ENCODE measurements at places on chromosomes 13 and 19.

DNA sequence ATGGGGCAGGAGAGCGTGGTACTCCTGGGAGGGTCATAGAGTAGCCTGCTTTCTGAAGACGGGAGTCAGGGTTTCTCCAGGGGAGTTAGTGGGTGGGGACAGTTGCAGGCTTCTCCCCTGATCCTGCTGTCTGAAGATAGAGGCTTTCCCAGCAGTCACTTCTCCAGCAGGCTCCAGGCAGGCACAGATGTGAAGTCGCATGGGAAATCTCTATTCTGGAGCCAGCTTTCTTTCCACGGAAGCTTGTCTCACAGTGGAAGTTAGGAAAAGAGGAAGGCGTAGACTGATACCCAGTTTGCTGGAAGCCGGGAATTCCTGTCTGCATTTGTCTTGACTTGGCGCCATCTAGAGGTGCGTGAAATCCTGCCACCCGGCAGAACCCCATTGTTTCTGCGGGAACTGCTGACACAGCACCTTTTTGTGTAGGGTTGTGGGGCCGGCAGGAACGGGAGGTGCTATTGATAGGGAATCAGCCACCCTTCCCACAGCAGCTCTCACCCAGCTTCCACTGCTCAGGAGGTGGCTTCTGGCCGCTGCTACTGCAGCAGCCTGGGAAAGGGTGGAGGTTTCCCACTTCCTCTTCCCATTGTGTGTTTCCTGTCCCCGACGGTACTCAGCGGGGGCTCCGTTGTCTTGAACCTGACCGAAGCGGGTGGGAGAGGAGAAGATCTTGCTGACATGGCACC is 28.5 kb upstream of the NPAS1 start:
- DNase-seq = peak; percentile 60

GRCh38 chr13:36115306-36115705 is 15.9 kb downstream of the DCLK1 start:
- DNase-seq = no peak

GRCh38 chr13:32905063-32905863 is 111.0 kb upstream of the KL start:
- no peak for DNase-seq

DNA sequence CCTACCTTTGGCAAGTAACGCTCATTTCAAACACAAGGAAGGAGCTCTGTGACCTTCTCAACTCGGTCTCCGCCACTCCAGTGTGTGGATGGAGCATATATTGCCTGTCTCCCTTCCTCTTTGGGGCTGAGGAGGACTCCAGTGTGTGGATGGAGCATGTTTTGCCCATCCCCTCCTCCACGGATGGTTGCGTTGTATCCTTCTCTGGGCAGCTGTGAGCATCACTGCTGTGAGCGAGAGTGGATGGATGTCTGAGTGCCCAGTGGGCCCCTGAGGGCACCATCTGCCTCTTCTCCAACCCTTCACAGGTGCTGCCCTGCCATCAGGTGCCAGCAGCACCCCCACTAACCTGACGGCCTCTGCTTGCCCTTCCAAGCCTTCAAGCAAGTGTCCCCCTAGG is 186.2 kb downstream of the TEX29 start:
- DNase-seq = no peak

DNA sequence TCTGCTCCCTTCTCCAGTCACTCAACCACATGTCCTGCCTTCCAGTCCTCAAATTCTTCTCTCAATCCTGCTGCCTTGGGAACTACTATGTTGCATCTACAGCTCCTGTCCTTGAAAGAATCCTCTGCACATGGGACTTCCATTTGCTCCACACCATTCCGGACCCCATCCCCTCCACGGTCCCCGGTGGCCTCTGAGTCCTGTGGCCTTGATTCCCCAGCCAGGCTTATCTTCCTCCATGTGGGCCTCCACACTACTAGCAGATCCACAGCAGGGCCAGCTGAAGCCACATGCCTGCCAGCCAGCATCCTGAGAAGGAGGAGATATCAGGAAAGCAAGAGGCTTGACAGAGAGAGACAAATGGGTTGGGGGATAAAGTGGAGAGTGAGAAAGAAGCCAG is 1323.8 kb downstream of the UQCRFS1 start:
- DNase-seq = no peak

DNA sequence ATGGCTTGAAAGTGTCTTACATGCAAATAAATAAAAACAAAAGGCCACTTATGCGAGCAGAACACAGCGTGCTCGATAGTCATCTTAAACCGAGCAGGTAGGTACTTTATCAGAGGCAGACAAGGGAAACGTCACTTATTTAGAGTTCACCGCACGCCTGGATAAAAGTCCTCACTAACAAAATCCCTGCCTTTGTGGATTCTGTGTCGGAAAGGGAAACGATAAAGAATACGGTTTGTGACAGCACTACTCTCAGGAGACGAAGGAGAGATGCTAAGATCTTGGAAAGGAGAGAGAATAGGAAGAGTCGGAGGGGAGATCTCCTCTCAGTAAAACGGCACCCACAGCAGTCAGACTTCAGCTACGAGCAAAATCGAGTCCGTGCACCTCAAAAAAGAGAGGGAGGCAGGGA is 581 bp downstream of the RCBTB1 start:
- DNase-seq = no peak

GRCh38 chr19:7348587-7349230 is at the start of gene ARHGEF18:
ARHGEF18 (plus strand) TSS chr19:7348937; CDS start chr19:7362891, 13,954 bp downstream.
- DNase-seq = no peak

GRCh38 chr19:50638600-50638999 is 1.1 kb downstream of the SYT3 start:
- no peak for DNase-seq

DNA sequence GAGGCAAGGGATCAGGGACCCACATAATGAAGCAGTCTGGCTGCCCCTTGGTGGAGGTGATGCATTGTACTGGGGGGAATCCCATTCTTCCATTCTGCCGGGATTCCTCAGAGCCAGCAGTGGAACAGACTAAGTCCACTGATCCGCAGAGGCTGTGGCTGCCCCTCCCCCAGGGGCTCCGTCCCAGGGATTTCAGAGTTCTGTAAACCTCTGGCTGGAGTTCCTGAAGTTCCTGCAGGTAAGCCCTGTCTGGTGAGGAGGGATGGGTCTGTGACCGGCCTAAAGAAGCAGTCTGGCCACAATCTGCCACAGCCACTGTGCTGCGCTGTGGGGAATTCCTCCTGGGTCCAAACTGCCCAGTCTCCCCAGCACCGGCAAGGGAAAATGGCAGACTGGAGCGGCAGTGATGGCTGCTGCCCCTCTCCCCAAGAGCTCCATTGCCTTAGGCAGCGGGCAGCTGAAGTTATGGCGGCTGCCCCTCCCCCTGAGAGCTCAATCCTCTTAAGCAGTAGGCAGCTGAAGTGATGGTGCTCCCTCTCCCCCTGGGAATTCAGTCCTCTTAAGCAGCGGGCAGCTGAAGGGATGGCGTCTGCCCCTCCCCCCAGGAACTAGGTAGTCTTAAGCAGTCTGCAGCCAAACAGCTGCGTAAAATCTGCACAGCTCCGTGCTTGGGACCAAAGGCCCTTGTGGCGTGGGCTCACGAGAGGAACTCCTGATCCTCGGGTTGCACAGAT is 155.7 kb downstream of the PCDH17 start:
- no peak for DNase-seq

DNA sequence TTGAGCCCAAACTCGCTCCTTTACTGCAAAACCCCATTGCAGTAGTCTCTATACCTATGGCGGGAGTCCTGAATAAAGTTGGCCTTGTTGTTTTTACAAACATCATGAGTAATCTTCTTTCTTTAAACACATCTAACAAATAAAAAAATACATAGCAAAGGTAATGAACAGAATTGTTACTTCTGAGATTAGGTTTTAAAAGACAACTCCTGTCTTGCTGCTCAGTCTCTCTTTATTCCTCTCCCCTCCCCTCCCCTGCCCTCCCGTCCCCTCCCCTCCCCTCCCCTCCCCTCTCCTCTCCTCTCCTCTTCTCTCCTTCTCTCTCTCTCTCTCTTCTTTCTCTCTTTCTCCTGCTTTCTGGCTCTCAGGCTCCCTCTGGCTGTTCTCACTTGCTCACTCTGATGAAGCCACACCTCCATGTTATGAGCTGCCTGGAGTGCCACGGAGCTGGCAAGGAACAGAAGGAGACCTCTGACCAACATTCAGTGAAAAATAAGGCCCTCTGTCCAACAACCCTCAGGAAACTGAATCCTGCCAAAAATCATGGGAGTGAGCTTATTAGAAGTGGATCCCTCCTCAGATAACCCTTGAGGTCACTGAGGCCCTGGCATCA is 300.7 kb upstream of the MIR17HG start:
- no peak for DNase-seq

DNA sequence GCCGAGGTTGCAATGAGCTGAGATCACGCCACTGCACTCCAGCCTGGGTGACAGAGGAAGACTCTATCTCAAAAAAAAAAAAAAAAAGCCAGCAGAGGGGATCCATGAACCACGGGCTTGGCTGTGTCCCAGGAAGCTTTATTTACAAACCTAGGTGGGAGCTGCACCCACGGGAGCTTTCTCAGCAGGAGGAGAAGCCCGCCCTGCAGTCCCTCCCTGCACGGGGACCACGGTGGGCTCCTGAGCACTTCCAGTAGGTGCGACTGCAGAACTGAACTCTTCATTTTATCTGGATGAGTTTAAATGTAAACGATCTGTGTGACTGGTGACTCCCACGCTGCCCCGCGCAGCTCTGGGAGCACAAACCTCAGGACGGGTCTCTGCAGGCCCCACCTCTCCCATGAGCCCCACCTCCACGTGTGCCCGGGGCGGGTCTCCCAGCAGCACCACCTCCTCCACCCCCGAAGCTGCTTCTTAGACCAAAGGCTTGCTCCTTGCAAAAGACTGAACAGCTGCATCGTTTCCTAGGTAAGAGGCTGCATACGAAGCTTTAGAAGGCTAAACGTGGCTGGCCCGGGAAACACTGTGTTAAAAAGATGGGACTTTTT is 66.4 kb downstream of the SPACA7 start:
- no peak for DNase-seq

GRCh38 chr13:30020726-30021312 is 170.4 kb upstream of the UBL3 start:
- no peak for DNase-seq

- DNase-seq = no peak
Observed at GRCh38 chr19:43362745-43363144, 9.3 kb downstream of the CD177 start.

GRCh38 chr19:39319892-39320248 is 793 bp downstream of the LRFN1 start:
- DNase-seq = no peak

GRCh38 chr13:110907951-110908898 is 6.6 kb downstream of the ANKRD10 start:
- DNase-seq = no peak

DNA sequence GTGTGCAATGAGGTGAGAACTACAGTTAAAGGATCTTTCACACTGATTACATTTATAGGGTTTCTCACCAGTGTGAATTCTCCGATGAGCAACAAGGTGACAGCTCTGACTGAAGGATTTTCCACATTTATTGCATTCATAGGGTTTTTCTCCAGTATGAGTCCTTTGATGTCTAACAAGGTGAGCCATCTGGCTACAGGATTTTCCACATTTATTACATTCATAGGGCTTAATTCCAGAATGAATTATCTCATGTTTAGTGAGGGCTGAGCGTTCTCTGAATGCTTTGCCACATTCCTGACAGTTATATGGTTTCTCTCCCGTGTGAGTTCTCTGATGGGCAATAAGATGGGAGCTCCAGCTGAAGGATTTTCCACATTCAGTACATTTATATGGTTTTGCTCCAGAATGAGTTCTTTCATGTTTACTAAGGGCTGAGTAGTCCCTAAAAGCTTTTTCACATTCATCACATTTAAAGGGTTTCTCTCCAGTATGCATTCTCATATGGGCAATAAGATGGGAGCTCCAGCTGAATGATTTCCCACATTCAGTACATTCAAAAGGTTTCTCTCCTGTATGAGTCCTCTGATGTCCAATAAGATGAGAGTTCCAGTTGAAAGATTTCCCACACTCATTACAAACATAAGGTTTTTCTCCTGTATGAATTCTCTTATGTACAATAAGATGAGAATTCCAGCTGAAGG is 4.4 kb upstream of the C19orf18 start:
- no peak for DNase-seq

- DNase-seq = no peak
Observed at GRCh38 chr13:34926508-34926907, 15.6 kb upstream of the NBEA start.

DNA sequence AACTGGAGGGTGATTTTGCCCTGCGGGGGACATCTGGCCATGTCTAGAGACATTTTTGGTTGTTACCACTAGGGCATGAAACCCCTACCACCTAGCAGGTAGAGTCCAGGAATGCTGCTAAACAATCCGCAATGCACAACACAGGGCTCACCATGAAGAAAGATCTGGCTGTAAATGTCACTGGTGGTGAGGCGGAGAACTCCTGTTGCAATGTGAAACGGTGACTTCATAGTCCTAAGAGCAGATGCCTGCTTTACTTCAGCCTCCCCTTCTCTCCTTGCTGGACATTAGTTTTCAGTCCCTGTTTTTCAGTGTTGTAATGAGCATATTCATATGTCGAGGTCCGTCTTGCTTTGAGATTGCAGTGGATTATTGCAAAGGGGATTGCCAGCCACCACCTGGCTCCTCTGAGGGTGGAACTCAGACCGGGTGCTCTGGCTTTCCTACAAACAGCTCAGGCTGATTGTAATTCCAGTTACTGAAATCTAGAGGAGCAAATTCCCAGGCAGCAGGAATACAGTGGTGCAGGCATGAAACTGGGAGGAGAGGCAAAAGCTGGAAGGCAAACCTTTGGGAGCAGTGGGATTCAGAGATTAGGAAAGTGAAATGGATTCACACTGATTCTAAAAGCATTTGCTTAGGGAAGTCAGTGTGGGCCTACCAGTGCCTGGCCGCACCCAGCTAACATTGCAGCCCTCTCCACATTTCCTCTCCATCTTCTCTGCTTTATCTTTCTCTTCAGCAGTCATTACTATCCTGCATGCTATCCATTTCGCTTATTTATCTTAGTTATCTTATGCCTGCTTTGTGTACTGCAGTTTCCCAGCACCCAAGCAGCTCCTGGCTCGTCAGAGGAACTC is 76.1 kb upstream of the PCDH8 start:
- no peak for DNase-seq

- DNase-seq = no peak
Observed at GRCh38 chr13:113493315-113493951, 2.9 kb upstream of the DCUN1D2 start.

DNA sequence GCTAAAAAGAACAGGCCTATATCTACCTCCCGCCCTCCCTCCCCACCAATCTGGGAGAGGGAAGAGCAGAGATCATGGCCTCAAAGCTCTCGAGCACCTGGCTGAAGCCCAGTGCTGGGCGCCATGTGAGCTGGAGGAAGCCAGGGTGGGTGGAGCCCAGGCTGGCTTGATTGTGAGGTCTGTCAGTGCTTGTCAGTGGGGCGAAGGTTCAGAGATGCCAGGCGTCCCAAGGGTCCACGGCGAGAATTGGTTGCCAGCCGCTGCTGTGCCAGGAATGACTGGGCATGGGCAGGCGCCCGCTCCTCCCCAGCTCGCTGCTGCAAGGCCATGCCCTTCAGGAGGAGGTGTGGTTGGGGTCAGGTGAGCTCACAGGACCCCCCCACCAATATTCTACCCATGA is 11.5 kb downstream of the BEST2 start:
- DNase-seq = no peak

- no peak for DNase-seq
Observed at GRCh38 chr13:60326273-60326672, 70.7 kb upstream of the TDRD3 start.

GRCh38 chr13:67063036-67063435 is 167.1 kb downstream of the PCDH9 start:
- no peak for DNase-seq

Data from progenitor cell of endocrine pancreas (in vitro differentiated cells).